ENCODE measurements at places on chromosomes 4 and X.

GRCh38 chr4:46927201-46927600 is 18.2 kb upstream of the COX7B2 start:
- DNase-seq: no peak

GRCh38 chr4:141389649-141390048 is 169.0 kb downstream of the ZNF330 start:
- DNase-seq: no peak

GRCh38 chr4:112956484-112956896 is 93.0 kb upstream of the ANK2 start:
- DNase-seq: no peak

DNA sequence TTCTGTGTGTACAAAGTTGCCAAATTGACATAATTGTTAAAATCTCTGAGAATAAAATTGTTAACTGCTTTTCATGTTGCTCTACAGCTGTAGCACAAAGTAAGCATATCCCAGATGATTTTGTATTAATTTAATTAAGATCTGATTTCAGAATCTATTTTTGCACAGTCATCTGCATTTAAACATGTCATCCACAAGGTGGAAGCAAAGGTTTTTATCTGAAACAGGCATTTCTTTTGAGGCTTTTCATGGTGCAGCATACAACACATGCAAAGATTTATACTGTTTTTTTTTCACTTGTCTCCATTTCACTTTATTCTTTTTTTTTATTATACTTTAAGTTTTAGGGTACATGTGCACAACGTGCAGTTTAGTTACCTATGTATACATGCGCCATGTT is 51.2 kb downstream of the GC start:
- DNase-seq: no peak

GRCh38 chr4:110091434-110092140 is 106.8 kb downstream of the ELOVL6 start:
- DNase-seq: no peak

DNA sequence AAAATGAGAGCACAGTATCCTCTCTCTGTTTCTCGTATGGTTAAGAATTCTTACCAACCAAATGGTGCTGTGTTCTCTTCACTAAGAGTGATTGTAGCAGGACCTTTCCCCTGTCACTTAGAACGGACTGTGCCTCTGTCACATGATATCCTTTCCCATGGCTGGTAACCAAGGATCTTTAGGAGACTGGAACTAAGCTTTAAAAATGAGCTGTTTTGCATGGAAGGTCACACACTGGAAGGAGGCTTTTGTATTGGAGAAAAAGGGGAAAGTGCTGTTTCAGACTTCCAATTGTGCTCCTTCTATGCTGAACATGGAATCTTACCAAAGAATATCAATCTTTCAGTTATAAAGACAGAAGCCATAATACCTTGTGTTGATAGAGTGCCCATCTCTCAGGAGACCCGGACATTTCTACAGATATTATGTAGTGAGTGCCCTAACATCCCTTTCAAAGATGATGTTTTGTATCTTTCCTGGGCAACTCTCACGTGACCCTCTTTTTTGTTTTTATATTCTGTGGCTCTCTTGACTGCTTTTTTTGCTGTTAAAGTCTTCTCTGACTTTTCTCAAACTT is 148.6 kb downstream of the SLC4A4 start:
- no peak for DNase-seq

Measured in GM18507 (cell line).